ENCODE measurements at places on chromosomes 1 and 21.

- no peak for DNase-seq
These were observed 2.8 kb downstream of the TCEA3 start for GRCh38 chr1:23421753-23422240.

- no peak for DNase-seq
These were observed 493.0 kb upstream of the ADGRL4 start for GRCh38 chr1:79499541-79499940.

GRCh38 chr1:3711780-3712451, 40.3 kb upstream of the CCDC27 start:
- peak; percentile 85 for DNase-seq

GRCh38 chr1:11463177-11463576, 15.8 kb upstream of the DISP3 start:
- no peak for DNase-seq

DNA sequence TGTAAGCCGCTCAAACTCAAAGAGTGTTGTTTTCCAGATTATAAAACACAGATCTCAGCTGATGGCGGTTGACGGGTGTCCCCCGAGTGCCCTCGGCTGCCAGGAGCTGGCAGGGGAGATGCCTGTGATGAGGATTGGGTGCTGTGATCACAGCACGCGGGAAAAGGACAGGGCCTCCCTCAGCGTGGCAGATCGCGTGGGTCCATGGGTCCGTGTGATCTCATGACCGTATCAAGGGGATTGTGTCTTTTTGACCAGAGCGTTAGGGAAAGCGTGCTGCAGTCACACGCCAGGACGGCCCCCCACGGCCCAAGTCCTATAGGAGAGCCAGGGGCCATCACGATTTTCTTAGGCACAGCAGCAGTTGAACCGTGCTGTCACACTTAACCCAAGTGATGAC, 51.9 kb downstream of the PDE9A start:
- no peak for DNase-seq

DNA sequence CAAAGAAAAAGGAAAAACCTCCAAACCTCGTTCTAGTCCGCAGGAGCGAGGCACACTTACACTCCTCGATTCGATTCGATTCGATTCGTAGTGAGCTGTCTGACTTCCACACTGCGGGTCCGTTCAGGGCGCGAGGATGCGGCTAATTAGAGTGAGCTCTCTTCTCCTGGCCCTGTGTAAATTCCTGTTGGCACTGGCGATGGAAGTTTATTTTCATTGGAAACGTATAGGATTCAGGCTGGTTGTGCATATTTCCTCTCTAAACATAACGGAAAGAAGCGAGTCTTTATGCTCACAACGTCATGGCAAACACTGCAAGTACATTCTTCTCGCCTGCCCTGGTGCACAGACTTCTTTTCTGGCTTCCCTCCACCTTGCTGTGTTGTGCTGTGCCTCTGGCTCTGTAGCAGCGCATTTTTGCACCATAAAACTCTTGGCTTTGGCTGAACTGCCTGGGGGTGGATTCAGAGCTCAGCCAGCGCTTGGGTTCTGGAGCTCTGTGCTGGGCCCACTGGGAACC, 2.7 kb downstream of the HUNK start:
- DNase-seq, result no peak

Measured in bronchial epithelial cell (primary cell).